ENCODE measurements at places on chromosomes 12 and 14. TPM values are rescaled to one million over a fixed set of nuclear protein-coding genes. Genes with fewer than 3 reads are reported as not detected.

GRCh38 chr14:35297706-35298105, 5.5 kb downstream of the PSMA6 start:
- DNase-seq = no peak

DNA sequence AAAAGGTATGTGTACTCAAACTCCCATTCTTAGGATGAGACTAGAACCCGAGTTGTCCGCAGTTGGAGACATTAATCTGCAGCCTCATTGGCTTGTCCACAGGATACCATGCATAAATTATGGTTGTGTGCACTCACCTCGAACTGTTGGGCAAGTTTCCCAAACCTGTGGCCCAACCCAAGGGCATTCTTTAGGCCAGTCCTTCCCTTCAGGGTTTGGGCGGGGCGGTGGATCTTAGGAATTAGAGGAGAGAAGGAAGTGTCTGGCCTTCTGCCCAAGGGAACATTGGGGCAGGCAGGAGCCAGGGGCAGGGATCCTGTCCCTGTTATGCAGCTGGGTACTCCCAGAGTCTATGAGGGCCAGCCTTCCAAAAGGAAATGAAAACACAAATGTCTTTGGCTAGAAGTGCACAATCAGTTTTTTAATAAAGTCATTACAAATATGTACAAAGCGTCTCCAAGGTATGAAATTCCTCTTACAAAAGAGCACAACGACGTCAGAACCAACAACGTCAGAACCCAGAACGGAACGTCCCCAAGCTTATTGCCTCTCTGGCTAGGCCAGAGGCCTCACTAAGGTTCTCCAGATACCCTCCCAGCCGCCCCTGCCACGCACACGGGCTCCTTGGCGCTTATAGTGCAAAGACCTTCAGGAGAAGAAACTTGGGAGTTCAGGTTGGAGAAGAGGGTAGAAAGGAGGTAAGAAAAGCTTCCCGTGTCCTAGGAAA, 25.3 kb downstream of the HRK start:
- no peak for DNase-seq

PLA2G1B gene
- total RNA-seq = 2.0 TPM

FAM181A gene
- total RNA-seq = not detected

FGF23 gene
- total RNA-seq = not detected
